ENCODE measurements at places on chromosomes 5 and 9.

GRCh38 chr9:81798606-81799005, 109.3 kb upstream of the TLE1 start:
- no peak for DNase-seq

DNA sequence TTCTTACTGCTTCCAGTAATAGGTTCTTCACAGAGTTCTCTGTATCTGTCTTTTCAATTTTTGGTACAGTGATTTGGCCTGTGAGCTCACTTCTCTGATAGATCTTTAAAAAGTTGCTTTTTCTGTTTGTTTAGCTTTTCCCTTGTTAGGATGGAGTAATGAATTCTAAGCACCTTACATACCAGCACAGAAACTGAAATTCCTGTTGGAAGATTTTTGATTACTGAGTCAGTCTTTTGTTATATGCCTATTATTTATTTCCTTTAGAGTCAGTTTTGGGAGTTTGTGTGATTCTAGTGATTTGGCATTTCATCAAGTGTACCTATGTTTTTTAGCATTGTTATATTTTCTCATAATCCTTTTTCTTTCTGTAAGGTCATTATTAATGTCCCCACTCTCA, 37.6 kb upstream of the IPPK start:
- DNase-seq, result no peak

DNA sequence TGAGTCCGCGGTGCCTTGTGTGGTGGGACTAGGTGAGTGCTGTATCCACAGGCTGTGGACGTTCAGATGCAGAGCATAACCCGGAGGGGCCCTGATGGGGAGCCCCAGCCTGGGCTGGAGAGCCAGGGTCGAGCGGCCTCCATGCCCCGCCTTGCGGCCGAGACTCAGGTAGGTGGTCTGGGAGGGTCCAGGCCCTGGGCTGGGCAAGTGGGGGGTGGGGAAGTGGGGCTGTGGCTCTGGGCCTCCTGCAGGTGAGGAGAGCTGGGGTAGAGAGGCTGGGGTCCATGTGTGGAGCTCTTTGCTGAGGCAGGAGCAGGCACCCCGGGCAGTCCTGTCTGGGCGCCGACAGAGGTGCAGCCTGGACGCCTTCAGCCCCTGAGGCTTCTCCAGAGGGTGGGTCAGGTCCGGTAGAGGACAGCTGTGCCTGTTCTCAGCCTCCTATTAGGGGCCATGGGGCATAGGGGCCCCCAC, 241.1 kb downstream of the CACNA1B start:
- DNase-seq, result no peak

GRCh38 chr9:99158629-99159028, 53.7 kb downstream of the TGFBR1 start:
- DNase-seq, result no peak

DNA sequence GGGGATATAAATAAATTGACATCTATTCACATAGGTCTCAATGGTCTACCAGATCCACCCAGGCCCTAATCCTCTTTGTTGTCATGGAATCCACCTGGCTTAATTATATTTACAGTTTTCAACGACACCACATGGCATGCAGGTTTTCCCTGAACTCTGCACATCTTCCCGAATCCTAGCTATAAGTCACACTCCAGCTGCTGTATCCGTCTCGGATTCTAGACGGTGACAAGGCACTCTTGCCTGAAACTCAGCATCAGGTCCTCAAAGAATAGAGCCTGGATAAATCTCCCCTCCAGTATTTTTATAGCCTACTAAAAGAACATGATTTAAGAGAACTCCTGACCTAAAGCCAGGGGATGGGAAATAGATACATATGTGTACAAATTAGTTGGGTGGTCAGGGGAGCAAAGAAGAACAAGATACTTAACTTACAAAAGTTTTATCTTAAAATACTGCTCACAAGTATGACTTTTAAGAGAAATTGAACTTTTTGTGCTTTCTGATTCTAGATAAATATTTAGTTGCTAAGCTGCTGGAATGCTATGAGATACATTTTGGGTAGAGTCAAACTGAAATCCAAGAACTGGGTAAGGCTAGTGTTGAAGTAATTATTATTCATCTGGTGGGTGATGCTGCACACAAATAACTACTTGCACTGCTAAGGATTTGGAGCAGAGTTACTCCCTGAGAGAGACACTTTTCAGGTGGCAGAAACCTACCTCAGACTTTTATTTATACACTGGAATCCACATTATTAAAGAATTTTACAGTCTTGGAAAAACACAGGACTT, 187.3 kb downstream of the EFNA5 start:
- DNase-seq, result no peak

- DNase-seq, result no peak
Observed at GRCh38 chr9:12274577-12274976, 418.6 kb upstream of the TYRP1 start.

GRCh38 chr5:9460885-9461645, 84.8 kb downstream of the SEMA5A start:
- DNase-seq, result no peak
